ENCODE measurements at places on chromosomes 1 and 21.
A peak's percentile ranks its signal among the peaks of the same experiment; 100 is the strongest.

DNA sequence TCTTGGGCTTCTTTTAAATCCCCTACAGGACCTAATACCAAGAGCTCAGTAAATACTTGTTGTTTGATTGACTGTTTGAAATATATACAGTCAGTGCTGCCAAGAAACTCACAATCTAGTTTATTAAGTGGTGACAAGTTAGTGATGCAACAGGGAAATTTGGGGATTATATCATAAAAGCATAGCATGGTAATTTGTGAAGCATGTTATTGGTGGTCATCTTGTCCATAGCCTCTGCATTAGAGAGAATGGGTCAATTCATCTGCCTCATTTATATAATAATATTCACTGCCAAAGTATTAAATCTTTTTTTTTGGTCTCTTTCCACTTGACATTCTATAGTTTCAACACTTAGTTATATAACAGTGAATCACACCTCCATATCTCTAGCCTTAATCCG lies 138.2 kb upstream of the SPAG17 start:
- no peak for DNase-seq

DNA sequence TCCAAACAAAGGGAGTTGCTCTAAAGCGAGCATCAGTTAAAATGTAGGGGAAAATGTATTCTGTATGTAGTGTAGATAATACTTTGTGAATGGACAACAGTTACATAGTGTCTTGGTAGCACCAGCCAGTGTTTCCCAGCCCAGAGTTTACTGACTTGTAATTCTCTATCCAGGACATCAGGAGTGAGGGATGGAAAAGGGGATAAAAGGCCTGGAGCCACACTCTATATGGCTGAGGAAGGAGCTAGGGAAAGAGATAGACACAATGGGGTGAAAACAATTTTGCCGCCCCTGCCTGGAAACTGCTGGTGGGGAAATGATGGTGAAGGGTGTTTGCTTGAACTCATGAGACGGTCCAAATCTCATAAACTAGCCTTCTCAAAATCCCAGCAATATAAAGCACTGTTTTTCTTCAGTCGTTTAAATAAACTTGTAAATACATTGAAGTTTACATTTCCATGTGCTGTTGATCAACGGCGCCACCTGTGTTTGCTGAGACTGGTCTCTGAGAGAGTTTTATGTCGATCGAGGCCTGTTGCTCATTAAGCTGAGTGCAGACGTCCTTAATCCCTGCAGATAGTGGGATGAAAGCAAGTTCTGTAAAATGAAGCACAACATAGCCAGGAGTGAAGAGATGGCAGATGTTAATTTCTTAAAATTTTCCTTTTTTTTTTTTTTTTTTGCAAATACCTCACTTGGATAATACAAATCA lies 27.9 kb upstream of the AGO1 start:
- DNase-seq = no peak

GRCh38 chr1:178870221-178870620 lies 656 bp downstream of the ANGPTL1 start:
- no peak for DNase-seq

DNA sequence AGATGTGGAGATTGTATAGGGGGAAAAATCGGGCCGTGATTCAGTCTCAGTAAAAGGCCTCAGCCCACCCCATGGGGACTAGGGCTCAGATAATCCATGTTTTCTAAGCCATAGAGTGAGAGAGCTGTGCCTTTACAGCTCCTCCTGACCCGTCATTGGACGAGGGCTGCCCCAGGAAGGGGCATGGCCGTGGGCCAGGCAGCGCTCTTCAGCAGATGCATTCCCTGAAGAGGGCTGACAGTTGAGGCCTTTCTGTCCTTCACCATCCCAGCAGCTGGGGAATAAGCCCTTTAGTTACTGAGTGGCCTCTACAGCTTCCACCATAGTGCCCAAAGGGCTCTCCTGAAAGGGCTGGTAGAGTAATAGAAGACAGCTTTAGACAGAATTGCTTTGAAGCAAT lies 57.2 kb downstream of the ST3GAL3 start:
- DNase-seq = no peak

DNA sequence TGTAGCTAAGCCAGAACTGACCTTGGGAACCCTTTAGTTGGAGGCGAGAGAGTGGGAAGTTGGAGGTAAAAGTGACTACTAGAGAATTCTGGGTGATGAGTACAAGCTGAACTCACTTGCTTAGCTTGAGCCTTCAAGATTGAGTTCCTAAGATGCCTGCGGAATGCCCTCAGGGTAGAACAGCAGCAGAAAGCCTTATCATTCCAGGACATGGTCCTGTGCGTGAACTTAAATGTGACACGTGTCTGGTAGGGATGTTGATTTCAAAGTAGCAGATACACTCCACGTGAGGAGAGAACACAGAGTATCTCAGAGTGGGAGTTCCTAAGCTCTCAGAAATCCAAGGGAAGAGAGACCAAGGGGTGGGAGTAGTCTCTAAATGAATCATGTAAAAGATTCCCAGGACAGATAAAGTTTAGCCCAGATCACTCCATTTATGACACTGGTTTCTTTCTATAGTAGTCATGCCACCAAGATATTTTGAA lies 60.1 kb downstream of the KCNK1 start:
- DNase-seq = no peak

DNA sequence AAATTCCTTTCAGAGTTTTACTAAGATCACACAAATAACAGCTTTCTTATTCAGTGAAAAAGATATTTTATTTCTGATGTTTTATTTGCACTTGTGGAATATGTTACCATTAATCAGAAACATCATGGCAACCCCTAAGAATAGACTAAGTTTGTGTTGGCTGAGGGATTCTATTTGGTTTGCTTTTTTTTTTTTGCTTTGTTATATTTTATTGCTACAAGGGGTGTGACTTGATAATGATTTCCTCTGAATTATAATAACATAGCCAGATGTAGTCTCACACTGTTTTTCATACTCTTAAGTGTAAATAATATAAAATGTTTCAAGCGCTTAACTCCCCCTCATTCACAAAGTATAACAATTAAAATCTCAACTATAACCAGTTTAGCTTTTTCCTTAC lies 20.0 kb downstream of the GLRX2 start:
- DNase-seq = no peak

GRCh38 chr1:114089502-114090138 lies 64.0 kb downstream of the SYT6 start:
- no peak for DNase-seq

GRCh38 chr1:239058190-239058589 lies 328.2 kb upstream of the CHRM3 start:
- DNase-seq = no peak

DNA sequence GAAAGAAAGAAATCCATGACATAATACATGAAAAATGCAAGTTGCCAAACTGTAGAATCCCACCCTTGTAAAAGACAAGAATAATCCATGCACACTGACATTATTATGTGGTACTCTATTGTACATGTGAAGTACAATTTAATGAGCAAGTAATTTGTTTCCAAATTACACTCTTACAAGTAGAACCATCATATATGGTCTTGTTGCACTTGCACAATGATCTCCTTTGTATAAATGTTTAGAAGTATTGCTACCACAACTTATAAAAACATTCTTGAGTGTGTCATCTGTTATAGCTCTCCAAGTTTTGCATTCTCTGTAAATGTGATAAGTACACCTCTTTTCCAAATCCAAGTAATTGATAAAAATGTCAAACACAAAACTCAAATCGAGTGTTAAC lies 29.1 kb upstream of the ZNF281 start:
- DNase-seq = no peak

- no peak for DNase-seq
Measured at GRCh38 chr1:227255086-227255732, 63.1 kb downstream of the CDC42BPA start.

GRCh38 chr1:33383489-33383888 lies 47.4 kb downstream of the PHC2 start:
- no peak for DNase-seq

DNA sequence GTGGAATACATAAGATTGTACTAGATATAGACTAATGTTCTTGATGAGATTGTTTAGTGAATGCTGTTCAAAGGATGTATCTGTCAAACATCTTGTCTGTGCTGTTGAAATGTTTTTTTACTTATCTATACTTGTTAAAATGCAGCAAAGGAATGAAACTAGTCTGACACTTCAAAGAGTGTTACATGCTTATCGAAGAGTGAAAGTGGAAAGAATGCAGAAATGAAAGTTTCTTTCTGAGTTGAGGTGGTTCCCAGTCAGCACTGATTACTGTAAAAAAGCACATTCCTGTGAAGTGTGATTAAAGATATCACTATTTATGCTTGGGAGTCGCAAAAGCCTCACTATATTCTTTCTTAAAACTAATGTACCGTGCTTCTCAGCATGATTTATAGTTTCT lies 1225.2 kb downstream of the NCAM2 start:
- no peak for DNase-seq

- DNase-seq = no peak
Measured at GRCh38 chr1:91611483-91611917, 110.8 kb downstream of the CDC7 start.

DNA sequence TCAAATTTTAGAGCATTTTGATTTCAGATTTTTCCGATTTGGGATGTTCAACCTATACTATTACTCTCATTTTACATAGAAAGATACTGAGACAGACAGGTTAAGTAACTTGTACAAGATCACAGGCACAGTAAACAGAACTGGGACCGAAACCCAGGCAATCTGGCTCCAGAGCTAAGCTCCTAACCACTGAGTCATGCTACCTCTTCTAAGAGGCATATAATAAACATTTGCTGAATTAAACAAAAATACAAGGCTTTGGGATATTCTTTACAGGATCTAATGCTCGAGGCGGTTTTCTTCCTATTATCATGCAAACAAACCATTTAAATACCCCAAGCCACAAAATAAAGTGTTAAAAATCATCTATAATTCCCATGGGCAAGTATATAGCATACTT lies 50.3 kb downstream of the MCOLN2 start:
- DNase-seq = no peak

DNA sequence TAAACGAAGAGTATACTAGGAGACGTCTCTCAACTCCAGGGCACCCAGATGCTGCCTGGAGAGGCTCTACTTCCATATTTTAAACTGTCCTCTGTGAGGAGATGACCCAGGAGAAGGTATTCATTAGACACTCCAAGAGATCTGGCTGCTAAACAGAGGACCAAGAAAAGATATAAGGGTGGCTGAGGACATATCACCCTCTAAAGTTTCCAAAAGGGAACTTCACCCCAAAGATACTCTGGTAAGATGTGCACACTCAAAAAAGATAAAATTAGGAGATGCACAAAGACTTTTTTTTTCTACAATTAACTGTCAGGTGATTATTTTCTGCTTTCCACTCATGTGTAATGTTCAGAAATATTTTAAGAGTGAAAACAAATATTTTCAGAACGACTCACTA lies 1.4 kb downstream of the ZNF670 start:
- no peak for DNase-seq

GRCh38 chr21:26119906-26120305 lies 50.7 kb downstream of the APP start:
- DNase-seq = no peak

- DNase-seq = no peak
Measured at GRCh38 chr1:61436016-61436415, 288.9 kb downstream of the TM2D1 start.

DNA sequence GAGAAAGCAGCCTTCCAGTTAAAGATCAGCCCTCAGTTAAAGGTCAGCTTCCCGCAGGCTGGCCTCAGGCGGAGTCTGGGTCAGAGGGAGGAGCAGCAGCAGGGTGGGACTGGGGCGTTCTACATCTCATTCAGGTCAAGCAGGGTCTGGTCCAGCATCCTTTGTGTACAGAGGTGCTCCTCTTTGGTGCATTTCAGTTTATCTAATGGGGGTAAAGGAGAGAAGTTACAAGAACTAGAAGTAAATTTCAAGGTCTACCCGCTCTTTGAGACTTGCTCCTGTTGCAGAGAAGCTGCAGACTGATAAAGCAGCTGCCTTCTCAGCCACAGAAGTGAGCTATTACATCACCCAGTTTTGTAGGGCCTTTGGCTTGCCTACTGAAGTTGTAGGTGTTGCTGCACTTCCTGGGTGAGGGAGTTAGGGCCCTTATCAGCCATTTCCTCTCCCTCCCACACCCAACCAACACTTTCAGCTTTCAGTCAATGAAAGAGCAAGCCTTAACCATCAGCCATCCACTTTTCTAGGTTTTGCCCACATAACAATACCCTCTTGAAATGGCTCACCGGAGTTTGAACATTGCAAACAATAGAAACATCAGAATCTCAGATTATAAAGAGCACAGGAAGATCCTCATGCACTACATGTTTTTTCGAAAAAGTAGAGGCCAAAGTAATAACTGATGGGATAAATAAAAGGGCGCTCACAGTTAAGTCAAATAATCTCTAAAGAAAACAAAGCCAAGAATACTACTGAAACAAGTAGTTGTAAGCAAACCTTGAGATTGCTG lies 2.8 kb upstream of the NUP210L start:
- DNase-seq = no peak

- DNase-seq = no peak
Measured at GRCh38 chr1:246790364-246790763, 66.2 kb downstream of the SCCPDH start.

GRCh38 chr21:36055551-36055950 lies 4.8 kb downstream of the SETD4 start:
- DNase-seq = no peak

DNA sequence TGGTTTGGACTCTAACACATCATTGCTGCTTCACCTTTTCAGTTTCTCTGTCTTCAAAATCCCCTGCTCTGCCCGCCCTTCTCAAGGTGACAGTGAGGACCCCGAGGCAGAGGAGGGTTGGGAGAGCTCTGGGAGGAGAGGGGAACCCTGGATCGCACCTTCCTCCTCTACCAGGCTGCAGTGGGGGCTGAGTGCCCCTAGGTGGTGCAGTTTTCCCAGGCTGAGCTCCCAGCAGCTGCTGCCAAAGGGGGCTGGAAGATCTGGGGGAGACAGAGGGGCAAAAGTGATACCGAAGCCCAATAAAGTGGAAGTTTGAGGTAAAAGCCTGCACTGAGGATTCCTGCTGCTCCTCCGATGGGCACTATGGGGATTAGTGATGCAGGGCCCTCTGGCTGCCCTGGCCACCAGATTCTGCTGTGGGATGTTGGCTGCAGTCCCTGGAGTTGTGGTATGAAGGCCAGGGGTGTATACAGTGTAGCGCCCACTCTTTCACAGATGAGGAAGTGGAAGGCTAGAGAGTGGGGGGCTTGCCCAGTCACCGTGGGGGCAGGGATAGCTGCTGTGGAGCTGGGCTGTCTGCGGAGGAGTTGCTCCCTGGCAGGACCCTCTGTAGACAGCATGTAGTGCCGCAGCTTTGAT lies 40.7 kb upstream of the SCMH1 start:
- no peak for DNase-seq

- peak; percentile 76 for DNase-seq
Measured at GRCh38 chr1:154272217-154272998, at the start of gene HAX1. TSS of gene HAX1 (plus strand) at chr1:154272629. CDS start at chr1:154272724, 95 bp downstream.

Measured in thoracic aorta (tissue), 2 donors.